Stimulated activated CD8-positive, alpha-beta memory T cell treated with anti-CD3 and anti-CD28 coated beads, Interleukin-15, amount 100 ng/mL, for 24 hours (primary cell): ENCODE measurements at places on chromosomes 3 and 15.

- DNase-seq, result peak; percentile 14
These were observed 7.1 kb upstream of the FMN1 start for GRCh38 chr15:33201491-33202231.

DNA sequence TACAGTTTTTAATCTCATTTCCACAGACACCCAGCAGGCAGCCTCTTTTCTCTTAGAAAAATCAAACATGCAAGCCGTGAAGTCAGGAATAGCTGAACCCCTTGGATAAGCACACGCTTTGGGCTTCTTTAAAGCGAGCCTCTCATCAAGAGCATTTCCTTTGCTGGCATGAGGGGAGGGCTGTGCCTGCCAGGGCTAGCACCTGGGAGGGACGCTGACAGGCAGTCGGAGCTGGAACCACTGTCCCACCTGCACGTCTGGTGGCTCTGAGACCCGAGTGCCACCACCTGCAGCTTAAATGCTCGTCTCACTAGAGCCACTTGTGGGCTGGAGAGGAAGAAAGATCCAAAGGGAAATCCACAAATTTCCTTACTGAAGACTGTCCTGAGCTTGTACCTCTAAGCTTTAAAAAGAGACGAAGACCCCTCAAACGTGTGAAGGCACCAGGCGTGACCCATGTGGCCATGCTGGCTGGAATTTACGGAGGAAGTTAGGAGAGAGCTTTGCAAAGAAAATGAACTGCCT is 9.4 kb downstream of the MAP6D1 start:
- DNase-seq, result no peak

GRCh38 chr15:45185069-45185779 is 2.5 kb downstream of the SHF start:
- DNase-seq, result no peak

- no peak for DNase-seq
These were observed 116.8 kb downstream of the GALK2 start for GRCh38 chr15:49286649-49287404.

- DNase-seq, result no peak
These were observed 25.4 kb upstream of the PSMD6 start for GRCh38 chr3:64048631-64049061.

DNA sequence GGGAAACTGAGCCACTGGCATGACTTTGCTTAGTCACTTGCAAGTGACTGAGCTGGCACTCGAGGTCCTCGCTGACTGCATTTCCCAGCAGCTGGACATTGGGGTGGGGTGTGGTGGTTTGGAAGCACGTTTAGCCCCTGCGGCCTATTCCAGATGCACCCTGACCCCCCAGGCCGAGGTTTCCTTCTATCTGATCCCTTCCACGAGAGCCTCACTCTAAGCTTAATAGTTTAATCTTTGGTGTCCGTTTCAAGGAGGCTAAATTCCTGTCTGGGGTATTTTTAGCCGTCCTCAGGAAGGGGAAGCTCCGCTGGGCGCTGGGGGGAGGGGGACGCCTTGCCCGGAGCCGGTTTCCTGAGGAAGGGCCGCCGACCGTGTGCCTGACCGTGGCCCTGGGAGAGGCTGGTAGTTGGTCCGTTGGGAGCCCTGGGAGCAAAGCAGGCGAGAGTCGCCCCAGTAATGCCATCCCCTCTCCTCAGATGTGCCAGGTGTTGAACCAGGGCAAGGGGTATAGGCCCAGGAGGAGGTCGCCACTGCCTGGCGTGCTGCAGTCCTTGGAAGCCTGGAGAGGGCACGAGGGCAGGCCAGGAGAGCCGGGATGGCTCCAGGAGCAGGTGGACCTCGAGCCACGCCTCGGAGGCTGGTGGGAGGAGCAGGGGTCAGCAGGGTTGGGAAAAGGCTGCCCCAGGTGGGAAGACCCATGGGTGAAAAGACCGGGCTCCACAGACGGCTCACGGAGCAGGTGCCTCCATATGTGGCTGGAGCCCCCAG is 37.2 kb downstream of the IDH2 start:
- DNase-seq, result no peak

GRCh38 chr3:48142316-48142870 is 45.8 kb downstream of the CDC25A start:
- no peak for DNase-seq

DNA sequence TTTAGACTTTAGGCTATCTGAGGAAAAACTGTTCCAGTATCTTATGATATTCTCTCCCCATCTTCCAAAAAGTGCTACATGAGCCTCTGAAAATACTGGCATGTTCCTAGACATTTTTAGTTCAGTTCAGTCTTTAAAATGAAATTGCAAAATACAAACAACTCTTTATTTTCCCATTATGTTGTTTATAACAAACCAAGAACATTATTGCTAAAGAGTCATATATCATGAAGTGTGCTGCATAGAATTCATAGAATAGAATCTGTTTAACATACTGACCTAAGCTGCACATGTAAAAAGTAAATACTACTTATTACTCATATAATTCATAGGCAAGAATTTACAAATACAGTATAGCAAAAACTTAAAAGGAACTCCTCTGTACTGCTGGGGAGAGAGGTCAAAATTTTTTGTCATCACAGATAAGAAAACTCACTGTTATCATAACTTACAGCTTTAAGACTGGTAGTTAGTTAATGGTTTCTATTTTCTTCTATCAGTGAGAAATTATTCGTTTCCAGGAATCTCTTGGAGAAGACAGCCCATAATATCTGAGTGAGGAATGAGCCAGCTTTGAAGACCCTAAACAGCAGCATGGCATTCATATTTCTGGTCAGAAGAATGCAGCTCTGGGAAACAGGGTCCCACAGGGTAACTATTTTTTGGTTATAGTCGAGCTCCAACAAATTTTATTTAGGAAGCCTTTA is 32.2 kb downstream of the FILIP1L start:
- no peak for DNase-seq

GRCh38 chr3:186239321-186239720 is 122.7 kb downstream of the DGKG start:
- no peak for DNase-seq

- no peak for DNase-seq
These were observed 55.7 kb downstream of the PCCB start for GRCh38 chr3:136305879-136306278.

- no peak for DNase-seq
These were observed 381.6 kb upstream of the NAALADL2 start for GRCh38 chr3:174477491-174477890.

GRCh38 chr3:161284989-161285388 is 63.9 kb downstream of the NMD3 start:
- DNase-seq, result no peak

GRCh38 chr3:53803124-53803815 is 42.9 kb downstream of the CHDH start:
- DNase-seq, result no peak

DNA sequence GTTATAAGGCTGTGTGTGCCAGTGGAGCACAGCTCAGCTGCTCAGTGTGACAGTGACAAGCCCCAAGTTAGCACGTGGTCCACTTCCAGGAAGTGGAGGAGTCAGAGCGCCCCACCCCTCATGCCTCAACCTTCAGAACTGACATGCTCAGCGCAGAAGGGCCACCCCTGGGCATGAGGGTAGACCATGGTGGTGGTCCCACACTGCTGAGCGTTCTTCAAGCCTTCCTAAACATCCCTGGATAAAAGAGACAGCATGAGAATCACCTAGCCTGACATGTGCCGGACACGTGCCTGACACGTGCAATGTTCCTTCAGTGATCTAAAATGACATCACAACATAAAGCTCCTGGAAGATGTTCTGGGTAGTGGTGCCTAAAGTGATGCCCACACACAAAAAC is 16.8 kb downstream of the ATP10A start:
- no peak for DNase-seq

- no peak for DNase-seq
These were observed 1.3 kb downstream of the CAMK2N2 start for GRCh38 chr3:184259878-184260723.

- DNase-seq, result no peak
These were observed 2.2 kb upstream of the CCR5 start for GRCh38 chr3:46368569-46368968.

DNA sequence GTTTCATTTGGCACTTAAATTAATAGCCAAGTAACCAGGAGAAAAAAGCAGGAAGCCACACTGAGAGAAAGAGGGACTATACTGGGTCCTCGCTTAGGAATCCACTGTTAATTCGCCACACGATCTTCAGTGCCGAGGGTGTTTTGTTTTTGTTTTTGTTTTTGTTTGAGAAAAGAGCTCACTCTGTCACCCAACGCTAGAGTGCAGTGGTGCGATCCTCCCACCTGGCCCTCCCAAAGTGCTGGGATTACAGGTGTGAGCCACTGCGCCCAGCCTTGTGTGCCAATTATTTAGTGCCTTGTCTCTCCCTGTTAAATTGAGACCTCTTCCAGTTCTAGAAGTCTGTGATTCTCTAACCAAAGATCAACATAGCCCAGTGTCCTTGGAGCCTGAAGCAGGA is 53.8 kb upstream of the TPM1 start:
- no peak for DNase-seq

DNA sequence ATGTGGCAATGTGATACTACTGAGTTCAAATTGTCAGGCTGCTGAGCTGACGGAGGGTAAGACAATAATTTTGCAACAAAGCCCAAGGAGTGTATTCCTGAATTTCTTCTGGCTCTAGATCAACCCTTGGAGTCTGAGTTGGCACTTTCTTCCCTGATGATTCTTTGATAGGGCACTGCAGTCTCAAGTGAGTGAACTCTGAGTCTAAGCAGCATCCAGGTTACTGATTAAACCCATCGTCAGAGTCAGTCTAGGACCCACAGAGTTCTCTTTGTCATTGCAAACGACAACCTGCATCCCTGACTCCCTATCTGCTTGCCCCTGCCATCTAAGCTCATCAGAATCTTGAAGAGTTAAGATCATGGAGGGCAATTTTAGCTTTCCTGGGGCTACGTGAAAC is 58.6 kb downstream of the MME start:
- no peak for DNase-seq

GRCh38 chr3:16910207-16910606 is 25.5 kb downstream of the PLCL2 start:
- no peak for DNase-seq

- DNase-seq, result no peak
These were observed 144.4 kb downstream of the DNAJB8 start for GRCh38 chr3:128322030-128323022.

- no peak for DNase-seq
These were observed 189.2 kb downstream of the RSL24D1 start for GRCh38 chr15:55007561-55007960.

GRCh38 chr3:50155891-50156290 is 767 bp downstream of the SEMA3F start:
- DNase-seq, result no peak

DNA sequence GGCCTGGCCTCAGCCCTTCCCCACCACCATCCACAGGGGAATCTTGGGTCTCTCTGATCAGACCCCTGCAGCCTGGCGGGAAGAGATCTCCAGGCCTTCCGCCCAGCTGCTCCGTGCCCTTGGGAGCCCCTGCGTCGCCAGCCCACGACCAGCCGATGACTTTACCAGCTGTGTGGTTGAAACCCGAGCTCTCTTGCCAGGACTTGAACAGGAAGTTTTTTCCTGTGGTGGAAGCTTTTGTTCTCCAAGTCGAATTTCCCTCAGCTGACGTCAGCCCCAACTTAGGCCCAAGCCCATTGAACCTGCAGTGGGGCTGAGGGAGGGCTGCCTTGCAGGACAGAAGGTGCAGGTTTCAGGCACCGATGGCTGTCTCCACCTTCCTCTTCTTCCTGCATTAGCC is 51.7 kb upstream of the SMAD3 start:
- DNase-seq, result no peak

DNA sequence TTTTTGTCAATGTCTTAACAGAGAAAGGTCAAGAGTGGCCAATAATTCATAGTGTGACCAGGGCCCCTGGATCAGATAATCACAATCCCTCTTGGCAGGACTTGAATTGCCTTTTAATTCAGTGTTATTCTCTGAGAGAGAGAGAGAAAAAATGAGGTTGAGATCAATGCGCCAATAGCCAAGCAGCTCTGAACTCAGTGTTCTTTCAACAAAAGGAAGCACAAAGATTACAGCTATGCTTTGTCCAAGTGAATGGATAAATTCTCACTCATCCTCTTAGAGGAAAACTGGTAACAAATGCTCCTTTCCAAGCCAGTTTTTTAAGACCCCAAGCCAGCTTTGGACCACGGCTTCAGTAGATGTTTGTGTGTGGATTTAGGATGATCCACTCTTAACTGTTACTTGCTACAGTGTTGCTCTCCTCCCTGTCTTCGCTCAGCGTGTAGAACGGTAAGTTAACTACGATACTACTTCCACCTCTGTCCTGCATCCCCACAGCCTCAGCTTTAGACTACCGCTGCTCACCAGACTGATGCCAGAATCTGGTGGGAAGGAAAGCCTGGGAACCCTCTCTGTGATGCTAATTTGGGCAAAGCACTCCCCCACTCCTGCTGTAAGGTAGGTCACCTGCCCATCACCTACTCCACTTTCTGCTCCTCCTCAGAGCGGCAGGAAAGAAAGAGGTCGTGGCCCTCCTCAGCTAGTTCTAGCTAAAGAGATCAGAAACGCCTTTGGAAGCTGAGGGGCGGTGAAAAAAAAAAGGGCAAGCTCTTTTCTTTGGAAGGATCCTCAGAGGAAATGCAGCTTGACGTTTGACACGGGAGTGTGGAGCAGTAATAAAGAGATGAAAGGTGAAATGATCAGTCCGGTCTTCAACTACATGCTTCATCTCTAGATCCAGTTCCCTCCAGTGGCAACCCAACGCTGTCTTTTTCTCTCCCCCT is 46.8 kb upstream of the LPP start:
- DNase-seq, result no peak

DNA sequence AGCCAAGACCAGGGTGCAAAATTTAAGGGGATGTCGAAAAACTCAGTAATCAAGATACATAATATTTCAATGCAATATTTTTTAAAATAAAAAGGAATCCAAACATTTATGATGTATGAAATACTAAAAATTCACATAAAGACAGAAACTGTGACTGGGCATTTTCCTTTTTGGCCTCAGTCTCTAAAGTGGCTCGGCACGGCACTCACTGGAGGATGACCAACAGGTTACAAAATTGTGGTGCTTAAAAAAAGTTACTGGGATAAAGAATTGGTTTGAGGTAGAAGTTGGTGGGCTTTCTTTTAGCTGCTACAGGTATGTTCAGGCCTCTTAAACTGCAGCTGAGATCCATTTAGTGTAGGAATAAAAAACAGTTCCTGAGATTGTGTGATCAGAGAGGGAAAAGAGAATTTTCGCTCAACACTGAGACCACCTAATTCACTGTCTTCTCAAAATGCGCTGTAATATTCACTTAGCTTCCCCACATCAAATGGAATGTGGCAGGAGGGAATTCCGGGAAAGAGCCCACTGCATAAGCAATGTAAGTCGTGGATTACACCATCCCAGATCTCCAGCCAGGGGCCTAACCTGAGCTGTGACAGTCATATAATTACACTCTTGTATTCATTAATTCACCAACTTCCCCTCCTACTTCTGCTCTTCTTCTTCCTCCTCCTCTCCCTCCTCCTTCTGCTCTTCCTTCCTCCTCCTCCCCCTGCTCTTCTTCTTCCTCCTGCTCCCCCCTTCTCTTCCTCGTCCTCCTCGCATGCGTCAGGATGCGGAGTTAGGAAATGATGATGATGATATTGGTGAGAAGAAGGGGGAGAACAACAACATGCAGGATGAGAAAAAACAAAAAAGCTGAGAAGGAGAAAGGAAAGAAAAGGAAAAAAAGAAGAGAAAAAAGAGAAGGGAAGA is 45.9 kb downstream of the HES1 start:
- DNase-seq, result no peak

- no peak for DNase-seq
These were observed 18.5 kb downstream of the ATP8B4 start for GRCh38 chr15:50100486-50100885.
